NCI-H1417 treated with DMSO at 0.1 percent for 48 hours (cell line): ENCODE measurements at places on chromosomes 5 and 9.

DNA sequence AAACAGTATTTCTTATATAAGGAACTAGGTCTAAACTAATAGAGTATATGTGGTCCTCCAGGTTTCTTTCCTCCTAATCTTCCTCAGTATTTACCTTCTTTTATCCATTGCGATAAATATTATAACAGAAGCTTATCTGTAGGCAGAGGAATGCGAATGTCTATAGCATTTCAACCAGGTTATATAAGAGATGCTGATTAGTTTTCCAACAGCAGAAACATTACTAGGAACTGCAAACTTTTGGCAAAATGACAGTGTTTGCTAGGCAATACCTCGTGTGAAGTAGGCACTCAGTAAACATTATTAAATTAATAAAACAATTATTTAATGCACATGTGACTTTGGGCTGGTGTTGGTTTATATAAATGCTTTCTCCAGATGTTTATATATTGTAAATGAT lies 206.5 kb downstream of the GABRB2 start:
- no peak for DNase-seq

GRCh38 chr9:125544988-125545651 lies 161.9 kb downstream of the MAPKAP1 start:
- DNase-seq: no peak

DNA sequence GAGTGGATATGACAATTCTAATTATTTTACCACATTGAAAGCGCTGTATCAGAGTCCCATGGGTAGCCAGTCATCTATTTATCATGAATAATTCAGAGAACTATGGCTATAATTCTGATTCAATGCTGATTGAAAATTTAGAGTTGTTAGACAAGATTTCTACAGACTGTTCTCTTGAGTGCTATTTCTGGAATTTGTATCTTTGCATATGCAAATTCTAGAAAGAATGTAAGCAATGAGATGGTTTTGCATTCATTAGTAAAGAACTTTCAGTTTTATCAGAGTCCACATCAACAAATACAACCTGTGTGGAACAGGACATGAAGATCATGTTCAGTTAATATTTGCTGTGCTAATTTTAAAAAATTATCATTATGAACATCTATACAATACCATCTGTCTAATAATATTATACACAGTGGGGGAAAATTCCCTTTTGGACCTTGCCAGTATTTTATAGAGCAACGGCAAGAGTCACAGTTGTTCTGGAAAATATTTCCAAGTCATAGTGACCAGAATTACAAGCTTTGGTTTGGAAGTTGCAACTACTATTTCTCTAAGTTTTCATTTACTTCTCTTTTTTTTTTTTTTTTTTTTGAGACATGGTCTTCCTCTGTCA lies 372.7 kb upstream of the PTGER4 start:
- DNase-seq: no peak

GRCh38 chr5:109946610-109947009 lies 256.9 kb downstream of the MAN2A1 start:
- no peak for DNase-seq

GRCh38 chr9:132942541-132943182 lies 1.8 kb downstream of the TSC1 start:
- no peak for DNase-seq

GRCh38 chr9:38621434-38622287 lies 1.3 kb upstream of the ANKRD18A start:
- DNase-seq: no peak

DNA sequence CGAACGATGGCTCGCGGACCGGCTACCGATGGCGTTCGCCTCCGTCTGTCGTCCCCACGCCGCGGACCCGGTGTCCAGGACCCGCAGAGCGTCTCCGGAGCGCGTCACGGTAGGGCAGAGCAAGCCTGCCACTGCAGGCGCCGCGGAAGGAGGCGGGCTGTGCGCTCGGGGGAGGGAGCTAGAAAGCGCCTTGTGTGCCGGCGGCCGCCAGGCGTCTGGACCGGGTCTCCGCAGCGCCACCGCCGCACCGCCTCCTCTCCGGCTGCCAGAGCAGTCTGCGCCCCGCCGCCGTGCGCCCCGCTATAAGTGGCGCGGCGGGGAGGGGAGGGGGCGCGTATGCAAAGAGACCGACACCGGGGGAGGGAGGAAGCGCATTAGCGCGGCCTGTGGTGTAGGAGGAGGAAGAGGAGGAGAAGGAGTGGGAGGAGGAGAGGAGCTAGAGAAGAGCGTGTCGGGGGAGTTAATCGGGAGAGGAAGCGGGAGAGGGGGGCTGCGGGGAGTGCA lies at the start of gene ENC1:
ENC1 (minus strand) TSS at position 279 of the 504 bp plus-strand sequence. CDS start 4,243 bp downstream, outside the sequence.
- peak; percentile 34 for DNase-seq

- DNase-seq: no peak
Measured at GRCh38 chr5:60613826-60614225, 86.1 kb downstream of the DEPDC1B start.

DNA sequence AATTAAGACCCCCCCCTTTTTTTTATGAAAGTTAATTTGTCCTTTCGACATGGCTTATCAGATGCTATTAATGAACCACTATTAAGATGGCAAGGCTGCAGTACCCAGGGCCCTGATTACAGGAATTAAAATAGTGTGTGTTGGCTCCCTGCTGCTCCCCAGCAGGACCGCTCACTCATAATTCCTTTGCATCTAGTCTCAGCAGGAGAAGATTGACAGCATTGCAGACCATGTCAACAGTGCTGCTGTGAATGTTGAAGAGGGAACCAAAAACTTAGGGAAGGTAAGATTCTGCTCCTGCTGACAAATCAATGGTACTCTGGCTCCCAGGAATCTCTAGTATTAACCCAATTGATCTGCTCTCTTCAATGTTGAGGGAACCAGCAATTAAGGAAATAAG lies 61.0 kb downstream of the STX17 start:
- DNase-seq: no peak

- DNase-seq: no peak
Measured at GRCh38 chr5:143201589-143201988, 201.9 kb downstream of the NR3C1 start.

DNA sequence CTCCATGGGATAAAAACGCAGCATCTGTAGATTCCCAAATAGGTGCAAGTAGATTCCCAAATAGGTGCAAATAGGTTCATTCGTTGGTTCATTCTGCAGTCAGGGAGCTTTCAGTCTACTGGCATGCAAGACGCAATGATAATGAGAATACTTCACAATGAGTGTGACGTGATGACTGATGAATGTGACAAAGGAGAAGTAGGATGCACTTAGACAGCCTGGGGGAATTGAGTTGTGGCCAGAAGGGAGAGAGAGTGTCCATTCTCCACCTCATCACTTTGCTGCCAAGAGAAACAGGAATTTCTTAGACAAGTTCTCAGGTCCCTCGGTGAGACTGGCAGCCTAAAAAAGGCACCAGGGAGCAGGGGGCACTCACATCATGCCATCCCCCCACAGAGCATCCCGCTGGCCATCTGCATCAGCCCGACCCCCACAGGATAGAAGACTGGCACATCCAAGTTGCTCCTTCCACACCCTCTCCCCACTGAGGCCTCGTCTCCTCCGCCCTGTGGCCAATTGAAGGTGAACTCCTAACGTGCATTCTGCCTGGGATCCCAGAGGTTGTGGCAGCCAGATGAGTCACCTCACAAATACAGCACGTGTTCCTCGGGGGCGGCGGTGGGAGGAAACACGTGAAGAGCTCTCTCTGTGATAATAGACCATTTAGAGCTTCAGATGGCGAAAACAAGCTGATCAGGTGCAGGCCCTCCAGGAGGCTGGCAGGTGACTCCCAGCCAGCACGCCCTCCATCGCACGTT lies 19.9 kb upstream of the KCNIP1 start:
- DNase-seq: no peak

DNA sequence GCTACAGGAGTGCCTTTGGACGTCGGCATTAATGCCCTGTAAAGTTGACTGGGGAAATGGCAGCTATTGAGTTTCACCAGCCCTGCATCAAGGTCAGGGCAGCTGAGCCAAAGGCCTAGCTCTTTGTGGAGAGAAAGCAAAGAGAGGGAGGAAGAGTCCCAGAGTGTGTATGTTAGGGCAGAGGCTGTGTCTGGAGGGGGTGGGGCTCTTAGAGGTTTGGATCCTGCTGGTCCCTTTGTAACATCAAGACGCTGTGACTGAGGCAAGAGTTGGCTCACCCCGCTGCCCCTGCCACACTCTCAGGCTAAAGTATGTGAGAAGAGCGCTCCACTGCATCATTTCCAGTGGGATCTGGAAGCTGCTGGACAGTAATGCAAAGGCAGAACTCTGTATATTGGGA lies 34.3 kb downstream of the TMOD1 start:
- DNase-seq: no peak

DNA sequence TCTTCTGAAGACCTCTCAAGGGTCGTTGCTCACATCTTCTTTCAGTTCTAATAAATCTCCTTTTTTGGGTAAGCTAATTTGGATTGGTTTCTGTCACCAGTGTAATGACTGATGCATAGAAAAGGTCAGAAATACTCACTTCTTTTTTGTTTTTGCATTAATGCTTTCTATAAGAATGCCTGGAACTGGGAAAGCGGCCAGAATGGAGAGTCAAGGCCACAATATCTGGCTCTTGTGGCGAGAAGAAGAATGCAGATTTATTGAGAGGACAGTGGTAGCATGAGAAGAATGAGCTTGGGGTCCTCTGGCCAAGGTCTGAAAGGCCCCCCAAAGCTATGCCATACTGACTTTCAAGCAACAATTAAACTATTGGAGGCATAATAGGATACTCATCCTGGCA lies 88.0 kb upstream of the SLC12A2 start:
- DNase-seq: no peak

- DNase-seq: no peak
Measured at GRCh38 chr9:73761905-73762304, 610.2 kb downstream of the ANXA1 start.

- DNase-seq: no peak
Measured at GRCh38 chr9:13816837-13817236, 497.1 kb downstream of the NFIB start.

DNA sequence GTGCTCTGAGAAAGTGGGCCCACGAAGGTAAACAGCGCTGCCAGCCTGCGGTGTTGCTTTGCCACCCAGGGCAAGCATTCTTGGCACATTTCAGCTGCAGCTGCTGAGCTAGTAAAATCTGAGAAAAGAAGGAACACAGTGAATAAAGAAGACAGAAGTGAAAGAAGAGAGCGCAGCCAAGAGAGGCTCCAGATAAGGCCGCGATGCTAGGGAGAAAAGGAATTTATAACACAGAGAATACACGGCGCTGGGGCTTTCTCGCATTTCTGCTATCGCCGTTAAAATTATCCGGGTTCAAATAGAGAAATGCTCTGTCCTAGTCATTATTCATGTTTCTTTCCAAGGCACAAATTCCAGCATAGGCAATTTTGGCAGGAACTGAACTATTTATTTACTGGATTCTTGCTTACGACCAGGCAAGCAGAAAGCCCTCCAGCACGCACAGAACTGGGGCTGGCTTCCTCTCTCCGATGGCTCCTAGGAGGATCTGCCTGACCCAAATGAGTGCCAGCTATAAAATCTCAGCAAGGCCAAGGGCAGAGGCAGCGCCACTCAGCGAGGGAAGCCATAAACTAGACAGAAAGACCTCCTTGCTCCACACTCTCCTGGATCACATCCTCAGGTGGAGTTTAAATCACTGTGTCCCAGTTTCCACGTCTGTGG lies 111.2 kb downstream of the ATPSCKMT start:
- DNase-seq: no peak

DNA sequence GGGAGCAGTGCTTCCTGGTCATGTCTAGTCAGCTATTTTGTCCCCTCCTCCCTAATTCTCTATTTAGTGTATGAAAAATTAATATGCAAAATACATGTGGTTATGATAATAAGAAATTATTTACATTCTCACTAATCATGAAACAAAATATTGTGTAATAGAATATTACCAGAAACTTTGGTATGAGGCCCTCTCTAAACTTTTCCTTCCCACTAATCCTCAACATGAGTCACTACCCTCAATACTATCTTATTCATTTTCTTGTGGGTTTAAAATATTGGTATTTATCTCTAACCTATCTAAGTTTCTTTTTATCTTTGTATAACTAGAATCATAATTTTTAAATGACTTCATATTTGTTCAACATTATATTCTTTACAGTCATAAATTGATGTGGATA lies 545.9 kb upstream of the PTPRD start:
- no peak for DNase-seq

DNA sequence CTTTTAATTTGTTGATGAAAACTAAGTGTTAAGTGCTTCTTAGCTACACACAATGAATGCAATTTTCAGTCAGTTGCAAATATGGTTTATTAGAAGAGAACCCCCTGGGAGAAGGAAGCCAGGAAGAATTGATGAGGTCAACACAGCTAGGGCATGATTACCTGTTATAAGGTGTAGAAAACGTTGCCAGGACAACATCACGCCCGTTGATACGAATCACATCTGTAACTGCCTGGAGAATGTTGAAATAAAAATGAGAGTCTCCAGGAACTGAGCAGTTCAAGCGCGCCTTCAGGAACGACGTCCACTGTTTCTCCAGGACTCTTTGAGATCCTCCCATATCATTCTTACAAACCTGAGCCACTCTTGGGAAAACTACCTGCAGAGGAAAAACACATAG lies 88.0 kb downstream of the SEMA6A start:
- DNase-seq: peak; percentile 69

GRCh38 chr5:1006656-1007071 lies 1.9 kb upstream of the NKD2 start:
- no peak for DNase-seq

DNA sequence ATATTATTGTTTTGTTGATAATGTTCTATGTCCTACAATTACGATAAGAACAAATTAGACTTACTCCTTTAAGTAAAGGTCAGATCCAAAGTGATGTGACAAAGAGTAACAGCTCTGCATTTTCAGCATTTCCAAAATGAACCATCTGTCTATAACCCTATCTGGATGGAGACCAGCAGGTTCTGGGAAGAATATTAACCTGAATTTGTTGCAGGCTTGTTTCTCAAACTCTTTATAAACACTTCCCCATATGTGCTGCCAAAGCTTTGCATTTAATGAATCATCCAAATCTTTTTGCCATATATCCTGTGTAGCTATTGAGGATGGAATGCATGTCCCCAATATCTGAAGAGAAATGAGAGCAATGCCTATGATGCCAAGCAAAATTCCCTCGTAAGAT lies 198.9 kb upstream of the SLC27A6 start:
- DNase-seq: no peak

- no peak for DNase-seq
Measured at GRCh38 chr9:33184963-33185362, 17.8 kb upstream of the B4GALT1 start.

GRCh38 chr5:132009706-132010405 lies 1.6 kb downstream of the ACSL6 start:
- DNase-seq: no peak

GRCh38 chr5:60404171-60404570 lies 295.8 kb downstream of the DEPDC1B start:
- no peak for DNase-seq
